A549 (cell line): ENCODE measurements at places on chromosomes 4 and X. TPM values are rescaled to one million over a fixed set of nuclear protein-coding genes. Genes with fewer than 3 reads are reported as not detected.

DNA sequence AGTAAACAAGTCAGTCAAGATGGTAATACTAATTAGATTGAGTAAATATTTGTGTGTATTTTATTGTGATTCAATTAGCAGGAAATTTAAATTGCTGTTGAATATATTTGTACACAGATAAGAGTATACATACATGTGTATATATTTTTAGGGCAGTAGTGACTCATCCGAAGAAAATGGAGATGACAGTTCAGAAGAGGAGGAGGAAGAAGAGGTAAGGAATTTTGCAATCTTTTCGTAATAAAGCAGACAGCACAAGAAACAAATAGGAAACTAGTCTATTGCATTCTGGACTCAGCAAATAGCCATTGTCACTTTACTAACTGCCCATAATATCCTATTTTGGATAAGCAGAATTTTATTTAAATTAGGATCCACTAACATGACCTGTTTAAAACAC is 6.6 kb downstream of the IBSP start:
- DNase-seq, result no peak

GRCh38 chr4:101914761-101915160 is 124.2 kb downstream of the BANK1 start:
- DNase-seq, result no peak

The IL13RA1 gene
- 47.3 to 54.5 TPM (median 51.1 TPM) in 3 replicates for polyA plus RNA-seq

The GLRA2 gene
- not detected in 3 replicates for polyA plus RNA-seq

The PLP1 gene
- polyA plus RNA-seq, result not detected in 3 replicates
